ENCODE measurements at places on chromosomes 7 and 10.
A peak's percentile ranks its signal among the peaks of the same experiment; 100 is the strongest.

- DNase-seq = peak; percentile 28
- H3K4me3 ChIP-seq = no peak overlapping the region
- no peaks in the 10 kb centered on the region for H3K36me3 ChIP-seq
- H3K27ac ChIP-seq = no peak overlapping the region
Measured at GRCh38 chr7:132243463-132243862, 332.8 kb downstream of the PLXNA4 start.

- H3K4me1 ChIP-seq = peaks cover 14% of the 10 kb centered on the region
- H3K4me3 ChIP-seq = no peak overlapping the region
- no peaks in the 10 kb centered on the region for H3K27me3 ChIP-seq
- no peak overlapping the region for H3K27ac ChIP-seq
- DNase-seq = no peak
Measured at GRCh38 chr10:24718031-24718855, 5.4 kb downstream of the ARHGAP21 start.

DNA sequence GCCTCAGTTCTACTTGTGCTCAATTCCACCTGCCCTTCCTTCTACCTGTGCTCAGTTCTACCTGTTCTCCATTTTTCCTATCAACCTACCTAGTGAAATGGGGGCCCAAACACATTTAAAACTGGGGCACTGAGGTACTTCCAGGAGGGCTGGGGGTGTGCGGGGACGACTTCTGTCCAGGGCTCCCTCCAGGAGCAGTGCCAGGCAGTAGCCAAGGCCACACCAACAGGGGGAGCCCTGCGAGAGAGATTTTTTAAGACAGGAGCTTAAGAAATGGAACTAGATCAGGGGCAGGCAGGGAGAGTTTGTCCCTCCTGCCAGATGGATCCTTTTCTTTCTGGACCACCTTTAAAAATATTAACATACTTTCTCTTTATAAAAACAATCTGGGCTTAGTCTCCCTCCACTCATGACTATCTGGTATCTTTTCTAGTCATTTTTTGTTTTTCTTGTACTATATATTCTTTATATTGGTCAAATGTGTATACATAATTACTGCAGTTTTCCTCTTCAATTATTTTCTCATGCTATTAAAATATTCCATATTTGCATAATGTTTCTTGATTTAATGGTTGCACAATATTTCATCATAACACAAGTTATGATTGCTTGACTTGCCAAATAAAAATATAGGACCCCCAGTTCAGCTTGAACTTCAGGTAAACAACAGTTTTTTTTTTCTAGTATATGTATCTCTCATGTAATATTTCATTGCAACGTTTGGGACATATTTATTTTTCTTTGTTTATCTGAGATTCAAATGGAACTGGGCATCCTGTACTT is 47.3 kb upstream of the INSYN2A start:
- H3K27ac ChIP-seq = no peak overlapping the region
- H3K36me3 ChIP-seq = peaks cover 1% of the 10 kb centered on the region
- H3K4me1 ChIP-seq = no peaks in the 10 kb centered on the region
- peak; percentile 76 for DNase-seq
- no peak overlapping the region for H3K4me3 ChIP-seq

GRCh38 chr7:107025449-107026103 is 18.9 kb upstream of the PRKAR2B start:
- H3K27ac ChIP-seq = no peak overlapping the region
- H3K4me1 ChIP-seq = peaks cover 5% of the 10 kb centered on the region
- DNase-seq = no peak
- no peaks in the 10 kb centered on the region for H3K27me3 ChIP-seq
- no peak overlapping the region for H3K4me3 ChIP-seq

- peaks cover 50% of the 10 kb centered on the region for H3K4me1 ChIP-seq
- peak within 1 kb of the TSS; percentile 84 for H3K27ac ChIP-seq
- DNase-seq = peak; percentile 41
- H3K27me3 ChIP-seq = no peaks in the 10 kb centered on the region
Measured at GRCh38 chr7:151059367-151060112, at the start of gene SLC4A2. SLC4A2 (plus strand) TSS chr7:151059589; CDS start chr7:151061988, 2,399 bp downstream.

GRCh38 chr10:126749015-126749655 is 78.6 kb upstream of the C10orf90 start:
- no peak overlapping the region for H3K27ac ChIP-seq
- no peaks in the 10 kb centered on the region for H3K27me3 ChIP-seq
- H3K4me3 ChIP-seq = no peak overlapping the region
- H3K4me1 ChIP-seq = no peaks in the 10 kb centered on the region

DNA sequence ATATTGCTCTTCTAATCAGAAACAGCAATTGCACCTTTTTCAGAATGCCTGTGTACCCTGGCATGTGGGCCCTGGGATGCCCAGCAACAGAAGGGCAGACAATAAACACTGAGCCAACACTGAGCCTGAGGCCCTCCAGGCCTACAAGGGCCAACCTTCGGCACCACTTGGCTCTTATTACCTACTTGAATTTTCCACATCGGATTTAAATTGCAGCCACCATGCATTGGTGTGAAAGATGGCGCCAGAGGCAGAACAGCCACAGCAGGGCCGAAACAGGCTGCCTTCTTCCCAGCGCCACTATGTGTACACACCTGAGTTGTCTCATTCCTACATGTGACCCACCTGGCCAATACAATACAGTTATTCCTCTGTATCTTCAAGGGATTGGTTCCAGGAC is 51.4 kb upstream of the EZH2 start:
- H3K4me1 ChIP-seq = no peaks in the 10 kb centered on the region
- no peak for DNase-seq
- H3K27ac ChIP-seq = no peak overlapping the region
- no peaks in the 10 kb centered on the region for H3K27me3 ChIP-seq

DNA sequence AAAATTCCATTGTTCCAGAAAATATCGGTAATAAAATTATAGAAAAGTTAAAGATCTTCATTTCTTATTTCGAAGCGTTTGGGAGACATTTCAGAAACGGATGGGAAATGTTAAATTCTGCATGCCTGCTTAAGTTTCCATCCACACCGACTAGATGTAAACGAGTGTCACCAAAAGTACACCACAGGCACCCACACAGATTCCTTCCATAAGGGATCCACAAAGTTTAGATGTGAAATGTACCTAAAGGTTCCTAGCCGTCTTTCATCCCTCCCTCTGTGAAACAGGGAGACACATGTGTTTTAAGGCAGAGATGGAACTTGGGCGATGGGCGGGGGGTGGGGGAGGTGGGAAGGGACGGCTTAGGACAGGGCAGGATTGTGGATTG is 621 bp upstream of the CAV1 start:
- H3K4me3 ChIP-seq = no peak overlapping the region
- H3K27ac ChIP-seq = no peak overlapping the region
- H3K36me3 ChIP-seq = no peaks in the 10 kb centered on the region

DNA sequence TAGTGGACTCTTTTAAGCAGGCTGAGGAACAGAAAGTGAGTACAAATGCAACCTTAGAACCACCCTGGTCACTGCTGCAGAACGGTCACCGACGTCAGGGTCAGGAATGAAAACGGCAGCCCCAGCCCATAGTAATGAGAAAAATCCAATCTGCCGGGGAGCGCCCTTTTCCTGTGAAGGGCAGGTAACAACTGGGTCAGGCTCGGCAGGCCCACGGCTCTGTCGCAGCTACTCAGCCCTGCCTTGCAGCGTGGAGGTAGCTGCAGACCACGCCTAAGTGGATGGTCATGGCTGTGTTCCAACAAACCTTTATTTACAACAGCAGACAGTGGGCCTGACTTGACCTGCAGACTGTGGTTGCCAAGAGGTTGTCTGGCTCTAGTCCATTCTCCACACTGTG is 563.2 kb downstream of the DNAJB6 start:
- H3K36me3 ChIP-seq = no peaks in the 10 kb centered on the region
- H3K4me1 ChIP-seq = no peaks in the 10 kb centered on the region
- no peak for DNase-seq

DNA sequence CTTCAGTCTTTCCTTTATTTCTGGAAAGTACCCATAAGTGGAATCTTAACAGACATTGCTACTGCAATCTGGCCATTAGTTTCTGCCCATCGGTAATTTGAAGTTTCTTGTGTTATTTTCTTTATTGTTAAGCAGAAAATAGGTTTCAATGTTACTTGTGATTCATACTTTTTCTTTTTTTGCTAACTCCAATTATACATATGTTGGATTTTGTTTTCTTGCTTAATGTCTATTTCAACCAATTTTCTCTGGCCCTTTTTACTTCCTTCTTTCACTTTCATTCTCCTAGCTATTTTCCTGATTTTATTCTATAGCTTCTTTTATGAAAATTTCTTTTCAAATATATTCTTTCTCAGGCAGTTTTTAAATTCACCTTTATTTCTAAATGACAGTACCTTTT is 457.4 kb downstream of the TCERG1L start:
- no peaks in the 10 kb centered on the region for H3K36me3 ChIP-seq
- no peaks in the 10 kb centered on the region for H3K27me3 ChIP-seq
- no peak for DNase-seq
- H3K27ac ChIP-seq = no peak overlapping the region
- H3K4me3 ChIP-seq = no peak overlapping the region
- no peaks in the 10 kb centered on the region for H3K4me1 ChIP-seq

GRCh38 chr7:151736403-151736909 is 140.5 kb downstream of the PRKAG2 start:
- H3K27me3 ChIP-seq = no peaks in the 10 kb centered on the region
- H3K27ac ChIP-seq = no peak overlapping the region
- peaks cover 11% of the 10 kb centered on the region for H3K4me1 ChIP-seq
- no peak overlapping the region for H3K4me3 ChIP-seq
- no peaks in the 10 kb centered on the region for H3K36me3 ChIP-seq

DNA sequence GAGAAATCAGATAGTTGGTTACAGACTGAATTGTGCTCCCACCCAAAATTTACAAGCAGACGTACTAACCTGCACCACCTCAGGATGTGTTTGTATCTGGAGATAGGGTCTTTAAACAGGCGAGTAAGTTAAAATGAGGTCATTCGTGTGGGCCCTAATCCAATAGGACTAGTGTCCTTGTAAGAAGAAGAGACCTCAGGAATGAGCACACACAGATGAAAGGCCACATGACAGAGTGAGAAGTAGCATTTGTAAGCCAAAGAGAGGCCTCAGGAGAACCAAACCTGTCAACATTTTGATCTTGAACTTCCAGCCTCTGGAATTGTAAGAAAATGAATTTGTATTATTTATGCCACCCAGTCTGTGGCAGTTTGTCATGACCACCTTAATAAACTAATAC is 149.5 kb upstream of the VWC2 start:
- H3K4me1 ChIP-seq = peaks cover 4% of the 10 kb centered on the region
